ENCODE measurements at places on chromosomes 4 and X.

GRCh38 chr4:38866973-38867477 lies 581 bp upstream of the FAM114A1 start:
- no peak for DNase-seq

DNA sequence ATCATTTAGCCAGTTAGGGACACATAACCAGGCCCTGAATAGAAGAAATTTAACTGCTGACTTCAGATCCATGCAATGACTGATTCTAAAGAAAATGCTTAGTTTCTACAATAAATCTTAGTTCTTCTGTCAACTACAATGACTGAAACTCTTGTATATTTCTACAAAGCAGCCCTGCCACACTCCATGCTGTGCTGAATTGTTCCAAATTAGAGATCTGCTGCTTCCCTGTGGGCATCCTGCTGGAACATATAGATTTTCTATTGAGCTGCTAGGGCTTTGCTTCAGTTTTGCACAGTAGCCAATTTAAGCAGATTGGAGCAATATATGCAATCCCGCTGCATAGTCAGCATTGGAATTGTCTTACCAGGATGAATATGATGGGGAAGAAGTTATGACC lies 312.8 kb upstream of the SMIM31 start:
- peak; percentile 21 for DNase-seq

DNA sequence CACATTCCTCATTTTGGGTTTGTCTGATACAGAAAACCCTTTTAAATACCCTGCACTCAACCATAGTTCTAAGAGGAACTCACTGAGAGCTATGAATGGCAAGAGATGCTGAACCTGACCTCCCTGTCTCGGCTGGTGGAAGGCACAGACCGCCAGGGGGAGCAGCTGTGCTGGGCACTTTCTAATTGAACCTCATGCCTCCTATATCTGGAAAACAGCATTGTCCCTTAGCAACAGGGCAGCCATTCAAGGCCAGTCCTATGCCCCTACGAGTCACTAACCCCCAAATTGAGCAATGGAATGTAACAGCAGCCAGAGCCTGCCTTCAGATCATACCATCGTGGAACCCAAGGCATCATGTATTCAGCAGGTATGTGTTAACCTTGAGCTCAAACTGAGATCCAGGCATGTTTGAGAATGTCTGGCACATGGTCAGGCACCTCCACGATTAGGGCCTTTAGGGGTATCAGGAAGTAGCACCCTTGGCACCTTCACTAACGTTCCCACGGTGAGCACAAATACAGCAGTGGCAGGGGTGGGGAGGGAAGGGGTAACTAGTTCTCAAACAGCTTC lies 5.1 kb downstream of the USP27X start:
- peak; percentile 45 for DNase-seq

- DNase-seq, result no peak
Observed at GRCh38 chr4:24426557-24426956, 157.8 kb downstream of the DHX15 start.

DNA sequence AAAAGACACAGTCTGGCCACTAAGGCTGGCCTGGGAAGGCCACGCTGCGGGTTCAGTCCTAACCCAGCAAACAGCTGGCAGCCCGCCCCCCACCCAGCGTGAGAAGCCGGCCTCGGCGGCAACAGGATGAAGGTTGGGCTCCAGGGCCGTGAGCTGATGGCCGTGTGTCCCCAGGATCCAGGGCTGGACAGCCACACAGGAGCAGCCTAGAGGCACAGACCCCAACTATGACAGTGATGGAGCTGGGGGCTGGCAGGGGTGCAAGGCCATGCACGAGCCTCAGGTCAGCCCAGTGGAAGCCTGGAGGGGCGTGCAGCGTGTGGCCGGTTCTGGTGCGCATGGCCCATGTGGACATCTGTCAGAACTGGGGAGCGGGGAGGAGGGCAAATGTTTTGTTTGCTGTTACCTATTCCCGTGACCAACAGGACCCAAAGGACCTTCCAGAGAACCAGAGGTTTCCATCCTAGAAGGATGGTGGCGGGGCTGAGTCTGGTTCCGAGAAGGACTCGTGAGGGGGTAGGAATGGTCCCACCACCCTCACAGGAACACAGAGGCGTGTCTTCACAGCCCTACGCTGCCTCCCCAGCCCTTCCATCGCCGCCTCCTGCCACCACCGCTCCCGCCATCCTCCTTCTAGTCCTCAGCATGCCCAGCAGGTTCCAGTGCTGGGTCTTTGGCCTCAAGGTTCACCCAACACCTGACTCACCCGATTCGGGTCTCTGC lies 46.5 kb downstream of the ZFYVE28 start:
- DNase-seq, result no peak

DNA sequence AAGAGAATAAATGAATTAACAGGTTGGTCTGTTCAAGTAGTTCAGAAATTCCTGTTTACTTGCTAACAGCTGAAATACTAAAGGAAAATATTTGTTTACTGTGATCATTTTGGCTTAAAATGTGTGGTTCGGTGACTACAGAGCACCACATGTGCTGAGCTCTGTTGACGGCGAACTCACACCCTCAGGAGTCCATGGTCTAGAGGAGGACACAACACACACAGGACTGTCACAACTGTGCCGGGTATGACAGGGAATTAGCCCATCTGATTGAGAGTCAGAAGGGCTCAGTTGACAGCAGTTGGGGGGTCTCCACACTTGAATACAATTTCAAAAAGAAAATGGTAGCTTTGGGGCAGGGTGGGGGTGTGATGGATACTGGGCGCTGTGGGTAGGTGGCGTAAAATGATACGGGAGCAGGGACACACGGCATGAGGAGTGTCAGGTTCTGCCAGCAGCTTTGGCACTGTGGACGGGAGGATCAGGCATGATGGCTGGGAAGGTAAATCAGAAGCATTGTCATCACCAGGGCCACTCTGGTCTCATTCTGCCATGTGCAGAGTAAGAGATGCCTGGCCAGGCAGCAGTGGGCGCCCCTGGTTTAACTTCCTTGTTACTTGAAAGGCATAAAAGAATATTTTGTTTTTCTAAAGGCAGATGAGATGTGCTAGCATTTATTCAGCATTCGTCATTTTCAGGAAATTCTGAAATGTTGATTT lies 33.3 kb downstream of the CLDN22 start:
- no peak for DNase-seq

GRCh38 chrX:41561045-41561444 lies 113.9 kb downstream of the NYX start:
- DNase-seq, result no peak

DNA sequence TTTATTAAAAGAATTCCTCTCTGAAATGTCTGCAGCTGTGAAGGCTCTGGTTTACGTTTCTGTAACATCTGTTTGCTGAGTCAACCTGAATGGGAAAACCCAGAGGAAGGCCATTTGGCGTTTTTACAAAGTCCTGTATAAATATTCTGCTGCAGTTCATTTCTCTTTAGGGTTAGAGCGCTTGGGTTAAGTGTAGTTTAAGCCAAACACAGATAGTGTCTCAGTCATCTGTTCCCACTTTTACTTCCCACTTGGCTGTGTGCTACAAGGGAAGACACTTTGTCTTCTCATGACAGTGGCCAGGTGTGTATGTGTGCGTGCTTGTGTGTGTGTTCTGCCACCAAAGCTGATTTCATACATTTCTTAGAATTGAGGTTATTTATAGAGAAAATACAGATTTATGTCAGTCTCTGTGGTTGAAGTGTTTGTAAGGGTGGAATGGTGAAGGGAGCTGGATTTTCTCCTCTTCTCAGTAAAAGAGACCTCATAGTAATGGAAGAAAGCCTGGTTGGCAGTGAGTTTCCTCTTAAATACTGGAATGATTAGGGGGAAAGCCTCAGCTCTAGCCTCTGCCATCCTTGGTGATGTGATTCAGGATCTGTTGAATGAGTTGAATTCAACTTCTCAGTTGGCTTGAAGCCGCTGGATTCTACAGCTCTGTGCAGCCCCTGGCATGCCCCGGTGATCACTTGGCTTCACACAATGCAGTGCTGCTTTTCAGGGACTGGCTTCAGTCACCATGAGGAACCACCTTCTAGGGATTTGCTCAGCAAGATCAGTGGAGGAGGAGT lies 50.6 kb downstream of the JADE1 start:
- DNase-seq, result no peak

- no peak for DNase-seq
Observed at GRCh38 chrX:137424679-137425078, 141.2 kb upstream of the ZIC3 start.

- DNase-seq, result no peak
Observed at GRCh38 chrX:41350150-41350975, 16.4 kb downstream of the DDX3X start.
